ENCODE measurements at places on chromosomes 7 and 10. TPM values are rescaled to one million over a fixed set of nuclear protein-coding genes. Genes with fewer than 3 reads are reported as not detected.

The SLC26A4 gene
- total RNA-seq = 0.16 TPM

The POLR2J2 gene
- 1.6 TPM for total RNA-seq

The NEUROG3 gene
- not detected for total RNA-seq

The RNF32 gene
- total RNA-seq = not detected

The PLPP4 gene
- not detected for total RNA-seq

The SERPINE1 gene
- 2,658 TPM for total RNA-seq

The EPO gene
- total RNA-seq = not detected

The PLAU gene
- total RNA-seq = 55.2 TPM

The EZH2 gene
- 2.8 TPM for total RNA-seq

The NUPR2 gene
- total RNA-seq = not detected

The CCM2 gene
- total RNA-seq = 43.9 TPM

The SEMA3A gene
- 1.1 TPM for total RNA-seq

The PTPRZ1 gene
- not detected for total RNA-seq

The NPFFR1 gene
- not detected for total RNA-seq

The NSUN6 gene
- total RNA-seq = 3.8 TPM

The PRKAR2B gene
- total RNA-seq = 0.54 TPM

The CTTNBP2 gene
- total RNA-seq = not detected

The PNLIP gene
- total RNA-seq = not detected

Data from cardiac atrium fibroblast (primary cell).